ENCODE measurements at places on chromosomes 2 and 18.

DNA sequence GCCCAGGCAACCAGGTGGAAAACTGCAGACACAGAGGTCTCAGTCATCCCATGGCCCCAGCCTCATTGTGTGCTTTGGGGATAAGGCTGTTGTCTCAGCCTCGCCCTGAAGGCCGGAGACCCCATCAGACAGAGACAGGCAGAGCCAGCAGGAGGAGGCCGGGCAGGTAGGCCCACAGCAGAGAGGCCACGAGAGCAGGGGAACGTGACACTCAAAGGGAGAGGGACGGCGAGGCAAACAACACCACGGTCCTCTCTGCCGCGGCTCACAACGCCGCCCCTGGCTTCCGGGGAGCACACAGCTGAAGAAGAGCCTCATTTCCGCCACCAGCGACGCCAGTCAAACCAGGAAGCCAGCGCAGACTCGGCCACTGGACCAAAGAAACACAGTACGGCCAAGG is 103.3 kb downstream of the ZNF516 start:
- no peak overlapping the region for H3K27ac ChIP-seq
- no peak overlapping the region for H3K4me3 ChIP-seq
- H3K27me3 ChIP-seq = no peaks in the 10 kb centered on the region
- H3K36me3 ChIP-seq = no peaks in the 10 kb centered on the region

- no peaks in the 10 kb centered on the region for H3K27me3 ChIP-seq
- DNase-seq = no peak
- no peaks in the 10 kb centered on the region for H3K4me1 ChIP-seq
- H3K27ac ChIP-seq = no peak overlapping the region
- H3K36me3 ChIP-seq = no peaks in the 10 kb centered on the region
- H3K4me3 ChIP-seq = no peak overlapping the region
Measured at GRCh38 chr18:75554176-75554575, 126.7 kb upstream of the SMIM21 start.

DNA sequence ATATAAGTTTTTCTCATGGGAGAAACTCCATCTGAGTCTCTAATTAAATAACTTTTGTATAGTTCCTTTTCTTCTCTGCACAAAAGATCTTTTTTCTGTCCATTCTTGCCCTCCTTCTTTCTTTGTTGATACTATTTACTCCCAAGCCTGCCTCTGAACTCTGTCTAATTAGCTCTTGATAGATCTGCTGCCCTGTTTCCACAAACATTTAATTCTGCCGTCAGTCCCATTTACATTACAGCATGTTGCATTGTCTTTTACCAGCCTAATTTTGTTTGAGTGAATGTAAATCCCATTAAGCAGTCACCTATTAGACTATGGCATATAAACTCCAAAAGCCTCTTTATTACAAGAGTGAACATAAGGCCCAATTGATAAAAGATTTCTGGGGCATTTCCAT is 254.4 kb downstream of the ERBB4 start:
- H3K27ac ChIP-seq = no peak overlapping the region
- no peak for DNase-seq
- H3K36me3 ChIP-seq = no peaks in the 10 kb centered on the region
- H3K4me3 ChIP-seq = no peak overlapping the region
- H3K4me1 ChIP-seq = no peaks in the 10 kb centered on the region

DNA sequence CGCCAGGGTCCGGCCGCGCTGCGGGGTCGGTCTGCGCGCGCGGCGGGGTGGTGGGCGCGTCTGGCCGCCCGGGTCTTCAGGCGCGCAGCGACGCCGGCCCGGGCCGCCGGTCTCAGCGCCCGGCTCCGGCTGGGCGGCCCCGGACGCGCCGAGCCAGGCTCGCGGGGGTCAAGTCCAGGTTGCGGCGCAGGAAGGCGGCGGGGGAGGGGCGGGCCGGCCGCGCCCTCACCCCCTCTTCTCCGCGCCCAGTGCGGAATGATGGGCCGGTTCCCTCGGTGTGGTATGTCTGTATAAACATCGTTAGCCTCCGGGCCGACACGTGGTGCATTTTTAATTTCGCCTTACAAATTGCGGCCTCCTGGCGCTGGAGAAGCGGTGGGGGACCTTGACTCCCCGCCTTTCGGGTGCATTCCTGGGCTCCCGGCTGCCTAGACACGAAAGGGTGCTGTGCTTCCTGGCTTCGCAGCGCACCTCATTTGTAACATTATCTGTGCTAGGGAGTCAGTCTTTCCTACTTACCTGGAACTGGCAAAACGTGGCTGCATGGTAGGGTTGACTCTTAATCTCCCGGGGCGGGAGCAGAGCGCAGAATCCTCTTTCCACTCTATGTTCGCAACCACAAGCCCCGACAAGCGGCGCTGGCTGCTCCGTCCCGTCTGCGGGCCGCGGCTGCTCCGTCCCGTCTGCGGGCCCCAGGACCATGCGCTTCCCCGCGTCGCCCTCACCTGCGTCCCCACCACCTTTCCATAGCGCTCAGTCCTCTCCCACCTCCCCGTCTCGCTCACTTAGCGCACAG is 69.0 kb downstream of the CTAGE1 start:
- no peak overlapping the region for H3K27ac ChIP-seq
- H3K36me3 ChIP-seq = no peaks in the 10 kb centered on the region
- no peak overlapping the region for H3K4me3 ChIP-seq

Measured in MM.1S (cell line).